Glomerular endothelial cell (primary cell): ENCODE measurements at places on chromosomes 5 and 9. TPM values are rescaled to one million over a fixed set of nuclear protein-coding genes. Genes with fewer than 3 reads are reported as not detected.

The NR5A1 gene
- total RNA-seq: not detected in 2 replicates

The SYNPO gene
- total RNA-seq: 56.7 and 123 TPM in 2 replicates

The ROR2 gene
- 0.12 and 0.15 TPM in 2 replicates for total RNA-seq

The TBCA gene
- total RNA-seq: 180 and 181 TPM in 2 replicates

The FGFR4 gene
- total RNA-seq: 4.8 and 6.2 TPM in 2 replicates
